ENCODE measurements at places on chromosomes 5 and 9. TPM values are rescaled to one million over a fixed set of nuclear protein-coding genes. Genes with fewer than 3 reads are reported as not detected.

The PCSK1 gene
- not detected for total RNA-seq

DNA sequence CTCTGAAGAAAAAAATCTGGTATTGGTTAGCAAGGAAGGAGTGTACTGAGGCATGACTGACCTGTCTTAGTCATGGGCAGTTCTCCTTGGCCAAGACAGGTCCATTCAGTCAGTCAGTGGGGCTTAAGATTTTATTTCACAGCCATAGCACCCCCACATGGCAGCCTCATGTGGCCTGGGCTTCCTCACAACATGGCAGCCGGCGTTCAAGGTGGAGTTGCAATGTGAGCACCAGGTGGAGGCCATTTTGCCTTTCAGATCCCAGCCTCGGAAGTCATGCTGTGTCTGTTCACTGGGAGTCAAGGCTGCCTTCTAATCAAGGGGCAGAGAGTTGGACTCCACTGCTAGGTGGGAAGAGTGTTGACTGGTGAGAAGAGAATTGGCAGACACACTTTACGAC lies 10.3 kb upstream of the CARD19 start:
- no peaks in the 10 kb centered on the region for H3K27me3 ChIP-seq
- H3K36me3 ChIP-seq = no peaks in the 10 kb centered on the region
- DNase-seq = no peak

- DNase-seq = no peak
- peaks cover 14% of the 10 kb centered on the region for H3K36me3 ChIP-seq
These were observed 44.2 kb downstream of the PSMB7 start for GRCh38 chr9:124370896-124371582.

- H3K36me3 ChIP-seq = no peaks in the 10 kb centered on the region
- DNase-seq = no peak
- H3K4me3 ChIP-seq = no peak overlapping the region
- no peaks in the 10 kb centered on the region for H3K27me3 ChIP-seq
- no peaks in the 10 kb centered on the region for H3K4me1 ChIP-seq
- no peak overlapping the region for H3K27ac ChIP-seq
These were observed 135.4 kb upstream of the TAS2R1 start for GRCh38 chr5:9765419-9766140.

The IFNA2 gene
- 0.09 TPM for total RNA-seq

DNA sequence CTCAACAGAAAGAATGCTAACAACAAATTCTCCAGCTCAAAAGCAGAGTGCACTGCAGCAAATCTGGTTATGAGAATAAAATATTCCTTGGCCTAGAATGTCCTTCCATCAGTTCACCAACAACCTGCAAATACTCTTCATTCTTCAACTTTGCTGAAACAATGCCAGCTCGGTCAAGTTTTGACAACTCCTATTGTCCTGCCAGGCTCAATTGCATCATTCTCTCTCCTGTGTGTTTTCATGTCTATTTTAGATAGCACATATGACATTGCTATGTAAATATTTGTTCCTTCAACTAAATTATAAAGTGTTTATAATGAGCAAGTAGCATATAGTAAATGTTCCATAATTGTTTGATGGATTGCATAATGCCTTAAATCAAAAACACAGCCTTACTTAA lies 463.8 kb downstream of the TLE1 start:
- no peaks in the 10 kb centered on the region for H3K27me3 ChIP-seq
- no peaks in the 10 kb centered on the region for H3K36me3 ChIP-seq
- H3K4me1 ChIP-seq = no peaks in the 10 kb centered on the region
- no peak overlapping the region for H3K4me3 ChIP-seq
- no peak overlapping the region for H3K27ac ChIP-seq

DNA sequence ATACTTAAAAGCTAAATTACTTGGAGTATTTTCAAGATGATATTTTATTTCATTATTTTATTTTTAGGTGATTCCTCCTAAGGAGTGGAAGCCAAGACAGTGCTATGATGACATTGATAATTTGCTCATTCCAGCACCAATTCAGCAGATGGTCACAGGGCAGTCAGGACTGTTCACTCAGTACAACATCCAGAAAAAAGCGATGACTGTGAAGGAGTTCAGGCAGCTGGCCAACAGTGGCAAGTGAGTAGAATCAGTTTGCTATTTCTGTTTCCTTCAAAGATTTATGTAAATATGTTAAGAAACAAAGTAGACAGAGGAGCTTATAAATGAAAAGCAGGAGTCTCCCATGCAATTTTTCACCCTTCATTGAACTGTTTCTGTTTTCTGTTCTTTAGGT lies 47.8 kb downstream of the KDM4C start:
- no peaks in the 10 kb centered on the region for H3K27me3 ChIP-seq
- no peaks in the 10 kb centered on the region for H3K4me1 ChIP-seq
- H3K36me3 ChIP-seq = peaks cover 6% of the 10 kb centered on the region

DNA sequence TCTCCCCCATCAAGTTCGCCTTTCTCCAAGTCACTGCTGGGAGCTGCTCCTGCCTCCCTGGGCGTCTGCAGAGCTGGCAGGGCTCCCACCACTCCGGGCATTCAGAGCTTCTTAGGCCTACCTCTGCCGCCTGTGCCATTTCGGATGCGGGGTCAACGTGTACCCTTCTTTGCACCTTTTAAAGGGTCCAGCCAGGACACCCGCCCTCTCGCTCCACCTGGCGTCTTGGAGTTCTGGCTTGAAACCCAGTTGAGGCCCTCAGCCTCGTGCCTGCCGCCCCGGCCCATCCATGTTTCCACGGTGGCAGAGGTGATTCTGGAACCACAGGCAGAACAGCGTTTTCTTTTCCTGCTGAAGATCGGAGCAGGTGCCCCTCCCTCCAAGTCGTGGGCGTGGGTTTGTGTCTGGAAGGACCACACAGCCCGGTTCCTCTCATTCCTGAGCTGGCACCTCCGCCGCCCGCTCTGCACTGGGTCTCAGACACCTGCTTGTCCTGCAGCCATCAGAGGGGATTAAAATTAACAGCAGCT lies 32.9 kb downstream of the NDUFS6 start:
- DNase-seq = no peak
- no peak overlapping the region for H3K27ac ChIP-seq
- peaks cover 24% of the 10 kb centered on the region for H3K4me1 ChIP-seq

Data from muscle of leg (tissue), 16 donors.